ENCODE measurements at places on chromosomes 1 and 21. TPM values are rescaled to one million over a fixed set of nuclear protein-coding genes. Genes with fewer than 3 reads are reported as not detected.

Gene SLC45A1
- total RNA-seq = 0.35 TPM

Gene IGSF3
- total RNA-seq = 29.8 TPM

- no peaks in the 10 kb centered on the region for H3K4me1 ChIP-seq
- DNase-seq = no peak
- peaks cover 24% of the 10 kb centered on the region for H3K36me3 ChIP-seq
- H3K4me3 ChIP-seq = no peak overlapping the region
These were observed 29.0 kb downstream of the SH3GLB1 start for GRCh38 chr1:86733340-86733739.

Gene CAPZA1
- 86.2 TPM for total RNA-seq

DNA sequence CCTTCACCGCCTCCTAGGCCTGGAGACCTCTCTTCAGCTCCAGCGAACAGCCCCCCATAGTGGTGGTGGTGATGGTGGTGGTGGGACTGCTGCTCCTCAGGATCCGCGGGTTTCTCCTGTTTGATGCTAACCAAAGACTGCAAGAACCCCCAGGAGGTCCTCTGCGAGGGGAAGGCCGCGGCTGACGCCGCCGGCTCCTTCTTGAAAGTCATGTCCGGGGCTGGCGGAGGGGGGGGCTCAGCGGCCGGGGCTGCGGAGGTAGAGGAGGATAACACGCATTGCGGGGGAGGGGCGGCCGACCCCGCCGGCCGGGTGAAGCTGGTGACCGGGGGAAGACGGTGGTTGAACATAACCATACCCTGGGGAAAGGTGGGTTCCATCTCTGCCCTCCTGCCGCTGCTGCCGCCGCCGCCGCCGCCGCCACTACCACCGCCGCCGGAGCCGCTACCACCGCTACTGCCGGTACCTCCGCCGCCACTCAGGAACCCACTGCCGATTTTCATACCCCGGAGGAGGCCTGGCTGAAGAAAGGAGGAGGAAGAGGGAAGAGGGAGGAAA lies 554 bp downstream of the ZNF281 start:
- H3K4me1 ChIP-seq = peaks cover 9% of the 10 kb centered on the region

Gene GPR52
- 0.89 TPM for total RNA-seq

DNA sequence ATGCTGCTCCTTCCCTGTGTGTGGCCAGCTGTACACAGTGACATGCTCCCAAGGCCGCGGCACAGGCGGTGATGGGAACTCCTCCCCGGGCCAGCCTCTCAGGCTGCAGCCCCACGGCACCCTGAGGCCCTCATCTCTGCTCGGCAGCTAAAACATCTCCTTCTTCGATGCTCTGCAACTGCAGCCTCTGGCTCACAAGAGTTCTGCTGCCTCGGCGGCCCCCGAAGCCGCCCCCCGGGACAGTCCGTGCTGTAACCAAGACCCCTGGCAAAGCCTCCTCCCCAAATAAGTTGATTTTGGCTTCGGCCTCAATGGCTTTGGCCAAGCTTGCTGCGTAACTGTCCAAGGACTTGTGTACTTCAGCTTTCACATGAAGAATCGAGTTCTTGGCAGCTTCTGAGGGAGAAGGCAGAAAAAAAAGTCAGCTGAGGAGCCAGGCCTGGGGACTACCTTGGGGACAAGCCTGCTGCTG lies 51.3 kb downstream of the GPR161 start:
- no peak overlapping the region for H3K4me3 ChIP-seq
- H3K27ac ChIP-seq = no peak overlapping the region
- H3K4me1 ChIP-seq = peaks cover 10% of the 10 kb centered on the region
- no peaks in the 10 kb centered on the region for H3K27me3 ChIP-seq

- DNase-seq = peak; percentile 64
- H3K36me3 ChIP-seq = no peaks in the 10 kb centered on the region
- no peak overlapping the region for H3K4me3 ChIP-seq
- H3K4me1 ChIP-seq = peaks cover 2% of the 10 kb centered on the region
- H3K27ac ChIP-seq = peak overlapping the region; percentile 51
These were observed 28.6 kb upstream of the IFNGR2 start for GRCh38 chr21:33374450-33375096.

GRCh38 chr1:204254031-204254661 lies 40.4 kb upstream of the GOLT1A start:
- no peak for DNase-seq
- no peaks in the 10 kb centered on the region for H3K27me3 ChIP-seq
- no peaks in the 10 kb centered on the region for H3K36me3 ChIP-seq
- H3K27ac ChIP-seq = no peak overlapping the region

- no peak overlapping the region for H3K27ac ChIP-seq
- DNase-seq = no peak
- no peaks in the 10 kb centered on the region for H3K27me3 ChIP-seq
- no peak overlapping the region for H3K4me3 ChIP-seq
- H3K36me3 ChIP-seq = no peaks in the 10 kb centered on the region
- no peaks in the 10 kb centered on the region for H3K4me1 ChIP-seq
These were observed 79.0 kb downstream of the CD58 start for GRCh38 chr1:116491700-116492357.

Gene FMO5
- 1.0 TPM for total RNA-seq

DNA sequence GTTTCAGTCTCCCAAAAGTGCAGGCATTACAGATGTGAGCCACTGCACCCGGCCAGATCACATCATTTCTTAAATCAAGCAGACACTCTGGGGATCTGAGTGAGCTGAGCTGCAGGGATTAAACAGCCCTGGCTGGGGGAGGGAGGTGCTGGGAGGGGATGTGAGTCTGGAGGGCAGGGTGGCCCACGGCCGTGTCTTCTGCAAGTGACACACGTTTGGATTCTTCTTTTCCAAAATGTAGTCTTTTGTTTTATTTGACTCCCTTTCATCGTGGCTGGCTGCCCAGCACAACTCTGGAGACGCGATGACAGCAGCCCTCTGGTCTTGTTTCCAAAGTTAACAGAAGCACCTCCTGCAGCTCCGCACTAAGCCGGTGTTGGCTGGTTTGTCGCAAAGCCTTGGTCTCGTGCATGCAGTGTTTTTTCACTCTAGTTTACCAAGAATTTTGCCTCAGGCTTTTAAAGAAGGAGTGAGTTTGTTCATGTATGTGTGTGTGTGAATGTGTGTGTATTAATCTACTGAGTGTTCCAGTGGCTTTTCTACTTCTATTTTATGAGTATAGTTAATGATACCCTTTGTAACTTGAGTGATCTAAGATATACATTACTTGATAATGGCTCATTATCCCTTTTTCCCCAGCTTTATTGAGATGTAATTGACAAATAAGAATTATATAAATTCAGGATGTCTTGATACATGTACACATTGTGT lies 2.8 kb upstream of the KRTAP10-5 start:
- H3K36me3 ChIP-seq = no peaks in the 10 kb centered on the region
- peaks cover 24% of the 10 kb centered on the region for H3K27me3 ChIP-seq
- DNase-seq = peak; percentile 50
- H3K4me1 ChIP-seq = no peaks in the 10 kb centered on the region
- H3K4me3 ChIP-seq = no peak overlapping the region

DNA sequence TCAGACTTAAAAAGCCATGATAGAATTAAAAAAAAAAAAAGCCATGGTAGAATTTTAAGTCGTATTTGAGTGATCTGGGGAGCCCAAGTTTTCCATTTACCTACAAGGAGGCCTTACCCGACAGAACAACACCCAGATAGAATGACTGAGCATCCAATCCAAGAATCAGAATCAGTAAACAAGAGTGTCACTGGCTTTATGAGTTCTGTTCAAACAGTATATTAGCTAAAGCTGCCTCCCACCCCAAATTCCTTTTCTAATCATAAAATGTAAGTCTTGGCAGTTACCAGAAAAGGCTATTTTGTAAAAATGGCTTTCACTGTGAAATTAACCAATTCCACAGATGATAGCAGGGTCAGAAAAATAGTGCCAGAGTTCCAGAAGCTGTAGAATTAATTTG lies 1.2 kb downstream of the GTF2B start:
- H3K27ac ChIP-seq = peak overlapping the region; percentile 88
- peaks cover 4% of the 10 kb centered on the region for H3K36me3 ChIP-seq
- no peaks in the 10 kb centered on the region for H3K27me3 ChIP-seq
- peaks cover 5% of the 10 kb centered on the region for H3K4me1 ChIP-seq

Gene SYT14
- 0.98 TPM for total RNA-seq

GRCh38 chr1:176994931-176995596 lies 169.4 kb downstream of the ASTN1 start:
- H3K27me3 ChIP-seq = no peaks in the 10 kb centered on the region
- H3K27ac ChIP-seq = no peak overlapping the region
- H3K4me1 ChIP-seq = no peaks in the 10 kb centered on the region
- no peak overlapping the region for H3K4me3 ChIP-seq
- no peaks in the 10 kb centered on the region for H3K36me3 ChIP-seq
- DNase-seq = no peak

DNA sequence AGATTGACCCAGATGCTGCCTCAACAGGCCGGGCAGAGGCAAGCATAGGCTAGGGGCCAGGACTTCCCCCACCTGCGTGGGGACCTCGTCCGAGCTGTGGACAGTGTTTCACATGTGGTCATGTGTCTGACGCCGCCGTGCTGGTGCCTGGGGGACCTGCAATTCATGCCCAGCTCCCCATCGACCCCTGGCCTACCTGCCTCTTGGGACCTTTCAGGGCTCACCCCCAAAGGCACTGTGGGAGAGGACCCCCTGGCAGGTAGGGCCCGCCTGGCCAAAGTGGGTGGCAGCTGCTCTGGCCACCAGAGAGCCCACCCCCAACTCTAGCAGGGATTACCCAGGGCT lies 4.4 kb downstream of the TMEM201 start:
- no peaks in the 10 kb centered on the region for H3K27me3 ChIP-seq
- peak overlapping the region; percentile 67 for H3K27ac ChIP-seq
- H3K36me3 ChIP-seq = peaks cover 12% of the 10 kb centered on the region
- peaks cover 87% of the 10 kb centered on the region for H3K4me1 ChIP-seq
- no peak for DNase-seq
- H3K4me3 ChIP-seq = no peak overlapping the region

GRCh38 chr1:232793944-232794343 lies 11.3 kb upstream of the MAP10 start:
- H3K27ac ChIP-seq = no peak overlapping the region
- H3K27me3 ChIP-seq = no peaks in the 10 kb centered on the region
- H3K36me3 ChIP-seq = no peaks in the 10 kb centered on the region

DNA sequence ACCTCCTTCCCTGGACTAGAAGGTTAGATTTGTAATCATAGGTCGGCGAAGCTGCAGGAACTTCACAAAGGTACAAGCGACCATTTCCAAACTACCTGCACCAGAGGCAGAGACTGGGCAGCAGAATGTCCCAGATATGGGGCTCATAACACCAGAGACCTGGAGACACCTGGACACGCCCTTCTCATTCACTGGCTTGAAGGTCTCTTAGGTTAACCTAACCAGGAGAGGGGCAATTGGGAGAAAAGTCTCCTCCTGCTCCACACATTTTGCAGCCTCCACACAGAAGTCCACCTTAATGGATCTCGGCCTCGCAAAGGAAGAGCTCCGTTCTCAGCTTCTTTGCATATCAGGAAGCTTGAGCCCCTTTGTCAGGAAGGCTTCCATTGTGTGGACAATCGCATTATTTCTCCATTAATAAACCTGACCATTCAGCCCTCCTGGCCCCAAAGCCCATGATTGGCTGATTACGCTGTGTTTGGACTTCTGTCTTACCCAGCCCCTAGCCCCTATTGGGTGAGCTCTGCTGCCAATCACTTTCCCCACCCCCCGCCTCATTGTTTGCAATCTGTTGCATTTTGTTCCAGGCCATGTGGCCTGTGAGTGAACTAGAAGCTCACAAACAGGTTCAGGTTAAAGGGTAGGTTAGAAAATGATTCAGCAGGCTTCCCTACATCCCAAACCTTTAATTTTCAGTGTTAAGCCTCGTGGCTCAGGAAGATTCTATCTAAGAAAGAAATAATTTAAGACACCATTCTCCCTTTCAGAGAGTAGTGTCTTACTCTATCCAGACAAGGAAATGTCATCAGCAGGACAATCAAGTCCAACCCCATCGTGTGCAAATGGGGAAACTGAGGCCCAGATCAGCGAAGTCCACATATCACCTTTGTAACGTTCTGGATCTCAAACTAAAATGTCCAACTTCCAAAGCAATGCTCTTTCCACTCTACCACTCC lies 2.8 kb downstream of the MYCL start:
- H3K27me3 ChIP-seq = peaks cover 50% of the 10 kb centered on the region
- H3K4me1 ChIP-seq = peaks cover 62% of the 10 kb centered on the region
- H3K4me3 ChIP-seq = no peak overlapping the region
- peak; percentile 68 for DNase-seq

DNA sequence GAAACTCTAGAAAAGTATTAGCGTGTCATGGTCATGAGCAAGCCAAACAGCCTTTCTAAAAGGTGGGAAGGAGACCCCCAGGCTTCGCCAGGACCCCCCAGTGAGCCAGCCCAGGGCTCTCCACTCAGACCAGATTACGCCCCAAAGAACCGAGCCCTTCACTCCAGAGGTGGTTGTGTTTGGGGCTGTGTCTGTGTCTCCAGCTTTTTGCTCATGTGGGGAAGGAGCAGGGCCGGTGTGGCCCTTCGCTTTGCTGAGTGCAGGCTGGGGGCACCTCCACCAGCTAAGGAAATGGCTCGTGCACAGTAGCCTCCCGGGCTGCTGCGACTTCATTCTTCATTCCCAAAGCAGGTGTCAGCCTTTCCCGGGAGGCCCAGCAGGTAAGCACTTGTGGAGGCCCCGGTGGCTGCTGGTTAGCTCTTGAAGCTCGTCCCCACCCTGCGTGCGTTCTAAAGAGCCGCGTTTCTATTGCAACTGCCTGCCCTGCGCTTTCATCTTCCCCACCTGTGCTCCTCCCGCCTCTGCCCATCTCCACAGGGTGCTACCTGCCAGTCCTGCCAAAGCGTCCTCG lies 531 bp downstream of the TSPEAR start:
- DNase-seq = no peak
- no peaks in the 10 kb centered on the region for H3K36me3 ChIP-seq
- no peak overlapping the region for H3K4me3 ChIP-seq
- peaks cover 25% of the 10 kb centered on the region for H3K4me1 ChIP-seq
- no peak overlapping the region for H3K27ac ChIP-seq

- peaks cover 81% of the 10 kb centered on the region for H3K36me3 ChIP-seq
- H3K27ac ChIP-seq = peak overlapping the region; percentile 7
- no peak overlapping the region for H3K4me3 ChIP-seq
- H3K27me3 ChIP-seq = no peaks in the 10 kb centered on the region
- peaks cover 20% of the 10 kb centered on the region for H3K4me1 ChIP-seq
These were observed 8.7 kb downstream of the CAPN2 start for GRCh38 chr1:223720971-223721591.

- no peak overlapping the region for H3K4me3 ChIP-seq
- no peaks in the 10 kb centered on the region for H3K4me1 ChIP-seq
- DNase-seq = no peak
- no peaks in the 10 kb centered on the region for H3K27me3 ChIP-seq
These were observed 10.3 kb upstream of the SNX7 start for GRCh38 chr1:98651116-98651632.

DNA sequence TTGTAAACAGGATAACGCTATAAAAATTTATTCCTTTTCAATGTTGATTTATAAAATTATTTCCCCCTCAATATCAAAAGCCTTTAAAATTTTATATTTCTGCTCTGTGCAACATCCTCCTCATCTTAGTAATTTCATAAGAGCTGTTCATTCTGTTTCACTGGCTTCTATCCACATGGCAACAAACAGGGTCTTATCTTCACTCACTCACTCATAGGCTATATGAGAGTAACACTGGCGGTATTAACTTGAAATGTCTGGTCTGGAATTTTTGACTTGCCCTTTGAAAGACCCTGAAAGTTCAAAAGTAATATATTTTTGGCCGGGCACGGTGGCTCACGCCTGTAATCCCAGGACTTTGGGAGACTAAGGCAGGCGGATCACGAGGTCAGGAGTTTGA lies 77.4 kb upstream of the KRTAP11-1 start:
- no peak overlapping the region for H3K4me3 ChIP-seq
- no peaks in the 10 kb centered on the region for H3K36me3 ChIP-seq
- peak; percentile 41 for DNase-seq
- H3K4me1 ChIP-seq = no peaks in the 10 kb centered on the region

GRCh38 chr1:57550092-57550491 lies 126.2 kb upstream of the DAB1 start:
- H3K4me3 ChIP-seq = no peak overlapping the region
- H3K27ac ChIP-seq = no peak overlapping the region
